ENCODE measurements at places on chromosomes 6 and 20.

DNA sequence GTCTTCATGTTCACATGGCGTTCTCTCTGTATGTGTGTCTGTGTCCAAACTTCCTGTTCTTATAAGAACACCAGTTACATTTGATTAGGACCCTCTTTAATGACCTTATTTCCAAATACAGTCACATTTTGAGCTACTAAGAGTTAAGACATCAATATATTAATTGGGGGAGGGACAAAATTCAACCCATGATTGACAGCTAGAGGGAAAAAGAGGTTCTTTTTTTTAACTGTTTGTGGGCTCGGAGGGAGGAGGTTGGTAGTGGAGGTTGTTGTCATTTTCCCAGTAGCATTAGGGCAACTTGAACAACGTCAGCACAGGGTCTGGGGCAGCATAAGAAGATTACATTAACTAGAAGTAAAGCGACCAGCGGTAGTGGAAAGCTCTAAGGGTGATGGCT lies 2.3 kb upstream of the GMDS start:
- DNase-seq: no peak

DNA sequence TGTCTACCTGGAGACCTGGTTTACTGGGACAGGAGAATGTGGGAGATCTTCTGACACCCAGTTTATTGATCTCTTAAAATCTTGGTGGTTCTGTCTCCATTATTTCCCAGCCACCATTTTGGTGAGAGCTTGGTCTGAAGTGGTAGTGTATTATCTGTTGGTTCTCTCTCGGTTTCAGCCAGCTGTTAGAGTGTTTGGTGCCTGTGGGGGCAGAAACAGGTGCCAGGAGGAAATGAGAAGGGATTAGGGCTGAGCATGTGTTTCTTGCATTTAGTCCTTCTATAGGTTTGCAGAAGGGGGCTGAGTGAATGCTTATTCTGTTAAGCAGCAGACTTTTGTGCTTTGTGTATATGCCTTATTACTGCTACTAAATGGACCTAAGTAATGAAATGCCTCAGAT lies 9.6 kb downstream of the JARID2 start:
- DNase-seq: no peak

GRCh38 chr20:1212023-1212422 lies 8.8 kb downstream of the C20orf202 start:
- DNase-seq: no peak

DNA sequence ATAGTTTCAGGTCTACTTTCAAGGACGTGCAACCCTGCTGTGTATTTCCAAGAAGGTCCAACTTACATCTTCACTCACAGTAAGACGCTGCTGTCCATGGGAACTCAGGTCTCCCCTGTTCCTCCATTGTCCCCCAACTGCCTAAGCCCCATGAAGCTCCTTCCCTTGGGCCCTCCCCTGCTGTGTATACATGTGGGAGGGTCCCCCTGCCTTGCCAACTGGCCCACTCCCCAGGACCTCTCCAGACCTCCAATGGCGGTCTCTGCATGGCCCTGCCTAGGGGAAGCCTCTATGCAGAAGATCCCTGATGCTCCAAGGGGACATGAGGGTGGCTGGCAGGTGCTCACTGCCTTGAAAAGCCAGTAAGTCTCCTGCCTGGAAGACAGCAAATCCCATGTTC lies 186.7 kb upstream of the CST7 start:
- DNase-seq: peak; percentile 22

DNA sequence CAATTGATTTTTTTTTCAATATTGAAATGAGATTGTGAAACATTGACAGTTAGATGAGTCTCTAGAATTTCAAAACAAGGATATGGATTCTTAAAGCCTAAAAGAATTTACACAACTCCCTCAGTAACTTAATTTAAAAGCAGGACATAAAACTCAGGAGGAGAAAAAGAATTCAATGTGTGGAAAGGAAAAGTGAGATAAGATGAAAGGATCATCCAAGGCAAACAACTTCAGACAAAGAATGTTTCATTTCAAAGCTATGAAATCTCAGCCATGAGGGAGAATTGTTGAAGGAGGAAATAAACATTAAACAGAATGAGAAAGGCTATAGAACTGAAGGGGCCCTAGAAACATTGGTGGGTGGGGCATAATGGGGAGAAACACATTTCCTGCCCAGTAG lies 191.7 kb upstream of the NOX3 start:
- DNase-seq: no peak
